ENCODE measurements at places on chromosomes 1 and 21. TPM values are rescaled to one million over a fixed set of nuclear protein-coding genes. Genes with fewer than 3 reads are reported as not detected.

Gene FCGR1A
- 40.9 TPM for total RNA-seq

- no peaks in the 10 kb centered on the region for H3K4me1 ChIP-seq
- no peaks in the 10 kb centered on the region for H3K36me3 ChIP-seq
- no peak for DNase-seq
Measured at GRCh38 chr1:107831921-107832320, 133.1 kb downstream of the VAV3 start.

Gene BTF3L4
- total RNA-seq = 34.2 TPM

Gene C1orf216
- total RNA-seq = 13.9 TPM

- DNase-seq = no peak
- H3K36me3 ChIP-seq = no peaks in the 10 kb centered on the region
- no peak overlapping the region for H3K27ac ChIP-seq
- no peaks in the 10 kb centered on the region for H3K27me3 ChIP-seq
- H3K4me1 ChIP-seq = no peaks in the 10 kb centered on the region
- no peak overlapping the region for H3K4me3 ChIP-seq
Measured at GRCh38 chr1:29732453-29732852, 496.1 kb downstream of the PTPRU start.

Gene EMC1
- 38.7 TPM for total RNA-seq

DNA sequence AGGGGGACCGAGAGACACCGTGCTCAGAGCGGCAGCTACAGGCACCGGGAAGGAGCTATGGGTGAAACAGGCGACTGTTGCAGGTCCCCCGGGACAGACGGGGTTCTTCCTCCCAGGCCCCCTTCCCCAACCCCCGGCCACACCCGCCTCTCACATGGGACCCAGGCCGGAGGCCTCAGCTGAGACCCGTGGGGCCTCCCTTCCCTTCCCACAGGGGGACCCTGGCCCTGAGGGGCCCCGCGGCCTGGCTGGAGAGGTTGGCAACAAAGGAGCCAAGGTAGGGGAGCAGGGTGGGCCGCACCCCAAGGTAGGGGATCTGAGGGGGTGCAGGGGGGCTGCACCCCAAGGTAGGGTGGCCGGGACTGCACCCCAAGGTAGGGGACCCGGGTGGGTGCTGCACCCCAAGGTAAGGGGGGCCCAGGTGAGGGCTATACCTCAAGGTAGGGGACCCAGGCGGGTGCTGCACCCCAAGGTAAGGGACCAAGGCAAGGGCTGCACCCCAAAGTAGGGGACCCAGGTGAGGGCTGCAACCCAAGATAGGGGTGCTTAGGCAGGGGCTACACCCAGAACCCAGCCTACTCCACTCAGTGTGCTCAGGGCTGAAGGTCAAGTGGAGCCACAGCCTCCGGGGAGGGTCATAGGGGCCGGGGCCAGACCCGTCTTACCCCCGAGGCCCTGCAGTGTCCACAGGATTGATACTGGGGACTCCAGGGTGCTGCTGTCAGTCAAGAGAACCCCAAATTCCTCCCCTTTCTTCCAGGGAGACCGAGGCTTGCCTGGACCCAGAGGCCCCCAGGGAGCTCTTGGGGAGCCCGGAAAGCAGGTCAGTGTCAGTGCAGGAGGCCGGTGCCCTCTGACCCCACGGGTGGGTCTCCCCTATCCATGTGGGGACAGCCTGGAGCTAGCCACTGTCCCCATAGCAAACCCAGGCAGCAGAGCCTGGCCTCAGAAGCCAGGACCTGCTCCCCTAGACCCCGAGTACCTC is 22.7 kb downstream of the COL6A2 start:
- no peaks in the 10 kb centered on the region for H3K27me3 ChIP-seq
- no peak overlapping the region for H3K27ac ChIP-seq
- peak; percentile 60 for DNase-seq
- H3K36me3 ChIP-seq = peaks cover 48% of the 10 kb centered on the region
- no peak overlapping the region for H3K4me3 ChIP-seq
- no peaks in the 10 kb centered on the region for H3K4me1 ChIP-seq

Gene SEMA6C
- 6.7 TPM for total RNA-seq

Gene LRRC3
- total RNA-seq = 3.6 TPM

- no peaks in the 10 kb centered on the region for H3K36me3 ChIP-seq
- H3K27ac ChIP-seq = no peak overlapping the region
- no peaks in the 10 kb centered on the region for H3K27me3 ChIP-seq
- DNase-seq = no peak
- H3K4me3 ChIP-seq = no peak overlapping the region
Measured at GRCh38 chr1:106755682-106756406, 300.6 kb upstream of the PRMT6 start.

DNA sequence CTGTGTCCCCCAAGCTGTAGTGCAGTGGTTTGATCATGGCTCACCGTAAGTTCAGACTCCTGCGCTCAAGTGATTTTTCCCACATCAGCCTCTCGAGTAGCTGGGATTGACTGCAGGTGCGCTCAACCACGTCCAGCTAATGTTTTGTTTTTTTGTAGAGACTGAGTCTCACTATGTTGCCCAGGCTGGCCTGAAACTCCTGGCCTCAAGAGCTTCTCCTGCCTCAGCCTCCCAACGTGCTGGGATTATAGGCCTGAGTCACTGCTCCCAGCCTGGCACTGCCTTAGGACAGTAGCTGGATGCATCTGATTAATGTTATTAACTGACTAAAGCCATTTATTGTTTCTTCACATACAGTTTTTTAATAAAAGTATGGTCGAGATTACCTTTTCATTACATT is 40.2 kb downstream of the RNF11 start:
- DNase-seq = no peak
- no peak overlapping the region for H3K4me3 ChIP-seq
- no peaks in the 10 kb centered on the region for H3K27me3 ChIP-seq
- no peaks in the 10 kb centered on the region for H3K4me1 ChIP-seq

GRCh38 chr1:1511533-1512285 is at the start of gene ATAD3A:
Gene ATAD3A, plus strand, starts transcription at chr1:1512162. Its CDS starts 107 bp downstream, at chr1:1512269.
- peak within 1 kb of the TSS; percentile 88 for H3K4me3 ChIP-seq
- H3K27ac ChIP-seq = peak within 1 kb of the TSS; percentile 94
- H3K36me3 ChIP-seq = peaks cover 2% of the 10 kb centered on the region
- H3K4me1 ChIP-seq = peaks cover 8% of the 10 kb centered on the region

Gene PAQR7
- total RNA-seq = 10.8 TPM

DNA sequence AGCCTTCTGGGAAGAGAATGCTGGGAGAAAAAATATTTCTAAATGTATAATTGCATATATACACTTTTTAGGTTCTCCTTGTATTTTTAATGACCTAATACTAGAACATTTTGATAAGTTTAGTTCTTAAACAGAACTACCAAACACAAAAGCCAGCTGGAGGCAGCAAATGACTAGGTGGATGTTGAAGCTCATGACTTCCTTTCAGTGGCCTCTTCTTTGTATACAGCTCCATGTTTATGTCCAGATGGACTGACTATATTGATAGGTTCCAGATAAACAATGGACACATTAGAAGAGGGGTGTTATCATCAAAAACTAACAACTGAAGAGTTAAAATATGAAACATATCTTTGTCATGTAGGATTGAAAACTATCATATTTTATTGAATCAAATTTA is 52.5 kb downstream of the LRRC8D start:
- no peak for DNase-seq
- no peaks in the 10 kb centered on the region for H3K4me1 ChIP-seq
- H3K36me3 ChIP-seq = no peaks in the 10 kb centered on the region
- no peak overlapping the region for H3K27ac ChIP-seq
- no peak overlapping the region for H3K4me3 ChIP-seq
- no peaks in the 10 kb centered on the region for H3K27me3 ChIP-seq

Gene KRTAP19-1
- total RNA-seq = not detected

DNA sequence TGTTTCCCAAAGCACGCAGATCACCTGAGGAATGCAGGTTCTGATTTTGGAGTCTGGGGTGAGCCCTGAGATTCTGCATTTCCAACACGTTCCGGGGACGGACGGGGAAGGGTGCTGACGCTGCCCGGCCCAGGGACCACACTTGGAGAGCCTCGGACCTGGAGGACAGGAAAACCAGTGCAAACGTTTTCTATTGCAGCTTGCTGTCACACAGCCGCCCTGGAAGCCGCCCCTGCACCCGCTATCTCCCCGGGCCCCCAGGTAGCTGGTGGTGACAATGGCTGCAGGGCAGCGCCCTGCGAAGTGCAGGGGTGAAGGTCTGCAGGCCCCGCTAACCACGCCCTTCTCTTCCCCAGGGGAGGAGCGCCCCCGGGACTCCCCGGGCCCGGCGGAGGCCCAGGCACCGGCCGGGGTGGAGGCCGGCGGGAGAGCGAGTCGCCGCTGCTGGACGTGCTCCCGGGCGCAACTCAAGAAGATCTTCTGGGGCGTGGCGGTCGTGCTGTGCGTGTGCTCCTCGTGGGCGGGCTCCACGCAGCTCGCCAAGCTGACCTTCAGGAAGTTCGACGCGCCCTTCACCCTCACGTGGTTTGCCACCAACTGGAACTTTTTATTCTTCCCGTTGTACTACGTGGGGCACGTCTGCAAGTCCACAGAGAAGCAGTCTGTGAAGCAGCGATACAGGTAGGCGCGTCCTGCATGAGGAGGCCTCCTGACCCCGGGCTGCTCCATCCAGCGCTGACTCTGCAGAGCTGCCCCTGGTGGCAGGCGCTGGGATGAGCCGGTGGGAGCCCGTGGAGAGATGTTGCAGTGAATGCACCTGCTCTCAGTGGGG is 142.0 kb upstream of the COA6 start:
- no peaks in the 10 kb centered on the region for H3K36me3 ChIP-seq
- no peak for DNase-seq
- H3K27ac ChIP-seq = no peak overlapping the region
- H3K4me3 ChIP-seq = no peak overlapping the region
- H3K27me3 ChIP-seq = peaks cover 21% of the 10 kb centered on the region
- H3K4me1 ChIP-seq = no peaks in the 10 kb centered on the region

- peaks cover 8% of the 10 kb centered on the region for H3K4me1 ChIP-seq
- H3K27me3 ChIP-seq = no peaks in the 10 kb centered on the region
- no peak for DNase-seq
Measured at GRCh38 chr1:248906753-248907661, 972 bp downstream of the PGBD2 start.

Gene AKR7A3
- 0.43 TPM for total RNA-seq

Gene FCRL4
- not detected for total RNA-seq

DNA sequence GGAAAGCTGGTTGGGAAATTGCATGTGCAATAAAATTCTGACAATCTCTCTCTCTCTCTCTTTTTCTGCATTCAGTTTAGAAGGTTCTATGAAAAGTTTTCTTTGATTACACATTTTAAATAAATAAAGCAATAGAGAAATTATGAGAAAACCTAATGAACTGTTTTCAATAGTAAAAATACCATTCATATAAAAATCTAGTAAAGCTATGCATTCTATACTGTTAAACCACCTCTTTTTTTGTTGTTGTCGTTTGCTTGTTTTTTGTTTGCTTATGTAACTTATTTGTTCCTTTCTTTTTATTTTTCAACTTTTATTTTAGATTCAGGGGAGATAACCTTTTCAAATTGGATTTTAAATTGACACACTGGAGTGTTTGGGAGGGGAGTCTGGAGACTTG is 14.1 kb upstream of the OR2B11 start:
- no peaks in the 10 kb centered on the region for H3K4me1 ChIP-seq
- no peak overlapping the region for H3K4me3 ChIP-seq
- no peaks in the 10 kb centered on the region for H3K27me3 ChIP-seq
- H3K27ac ChIP-seq = no peak overlapping the region
- DNase-seq = no peak
- H3K36me3 ChIP-seq = no peaks in the 10 kb centered on the region

GRCh38 chr1:65059930-65060538 is 88.0 kb upstream of the AK4 start:
- peaks cover 36% of the 10 kb centered on the region for H3K36me3 ChIP-seq
- no peak overlapping the region for H3K4me3 ChIP-seq
- peaks cover 40% of the 10 kb centered on the region for H3K4me1 ChIP-seq
- no peak for DNase-seq

GRCh38 chr1:200238311-200238710 is 171.5 kb downstream of the ZNF281 start:
- H3K4me1 ChIP-seq = peaks cover 18% of the 10 kb centered on the region
- no peak for DNase-seq
- H3K36me3 ChIP-seq = no peaks in the 10 kb centered on the region
- H3K4me3 ChIP-seq = no peak overlapping the region
- H3K27ac ChIP-seq = no peak overlapping the region

- DNase-seq = peak; percentile 75
- no peaks in the 10 kb centered on the region for H3K36me3 ChIP-seq
- no peaks in the 10 kb centered on the region for H3K27me3 ChIP-seq
- H3K27ac ChIP-seq = no peak overlapping the region
Measured at GRCh38 chr1:226100436-226101391, 38.2 kb downstream of the H3-3A start.

DNA sequence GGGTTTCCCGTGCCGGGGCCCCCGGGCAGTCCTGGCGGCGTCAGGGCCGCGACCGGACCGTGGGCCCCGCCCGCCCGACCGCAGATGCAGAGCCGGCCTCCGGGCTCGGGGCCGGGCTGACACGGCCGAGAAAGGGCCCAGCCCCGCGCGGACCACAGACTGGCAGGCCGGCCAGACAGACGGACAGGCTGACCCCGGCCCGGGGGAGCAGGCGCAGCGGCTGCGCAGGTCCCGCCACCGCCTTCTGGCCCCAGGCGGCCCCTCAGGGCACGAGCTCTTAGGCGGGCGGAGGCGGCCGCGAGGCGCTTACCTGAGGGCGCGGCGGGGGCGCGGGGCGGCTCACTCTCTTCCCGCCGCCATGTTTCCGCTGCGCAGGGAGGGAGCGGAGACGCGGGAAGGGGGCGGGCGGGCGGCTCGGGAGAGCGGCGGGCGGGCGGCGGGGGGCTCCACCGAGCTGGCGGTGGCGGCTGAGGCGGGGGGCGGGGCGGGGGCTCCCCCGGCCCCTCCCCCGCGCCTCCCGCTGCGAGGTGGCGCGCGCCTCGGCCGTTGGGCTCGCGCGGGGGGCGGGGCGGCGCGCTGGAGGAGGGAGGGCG is at the start of gene SCMH1:
Gene SCMH1 (minus strand): TSS at position 558 of the 593 bp plus-strand sequence. CDS start 56,173 bp downstream, outside the sequence.
- no peaks in the 10 kb centered on the region for H3K27me3 ChIP-seq
- peak within 1 kb of the TSS; percentile 68 for H3K4me3 ChIP-seq
- DNase-seq = peak; percentile 82
- no peaks in the 10 kb centered on the region for H3K36me3 ChIP-seq
- H3K4me1 ChIP-seq = peaks cover 14% of the 10 kb centered on the region

All from upper lobe of right lung (tissue), 1 donor.